ENCODE measurements at places on chromosomes 5 and 9. TPM values are rescaled to one million over a fixed set of nuclear protein-coding genes. Genes with fewer than 3 reads are reported as not detected.

Gene PTGR1
- 37.3 TPM for total RNA-seq

Gene PPP2R2B
- 1.2 TPM for total RNA-seq

Gene C9
- total RNA-seq: 0.43 TPM

Gene FAM151B
- 6.5 TPM for total RNA-seq

Gene SHC3
- 19.2 TPM for total RNA-seq

Gene CDO1
- 4.3 TPM for total RNA-seq

Gene IRX1
- 13.8 TPM for total RNA-seq

DNA sequence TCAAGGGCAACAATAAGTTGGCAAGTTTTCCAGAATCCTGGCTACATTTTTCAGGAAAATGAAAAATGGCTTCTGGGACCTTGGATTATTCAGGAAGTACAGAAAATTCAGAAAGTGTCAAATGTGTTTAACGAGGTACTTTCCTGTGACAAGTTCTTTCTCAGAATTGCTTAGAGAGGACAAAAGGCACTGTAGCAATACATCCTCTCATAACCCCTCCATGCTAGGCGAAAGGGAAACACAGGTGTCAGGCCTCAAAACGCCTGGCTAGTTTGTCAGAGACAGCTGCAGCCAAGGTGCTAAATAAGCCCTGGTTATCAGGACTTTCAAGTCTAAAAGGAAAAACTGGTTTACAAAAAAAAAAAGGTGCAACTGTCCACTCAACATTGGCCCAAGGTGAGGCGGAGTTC, 115.2 kb downstream of the GNAQ start:
- DNase-seq: peak; percentile 20

DNA sequence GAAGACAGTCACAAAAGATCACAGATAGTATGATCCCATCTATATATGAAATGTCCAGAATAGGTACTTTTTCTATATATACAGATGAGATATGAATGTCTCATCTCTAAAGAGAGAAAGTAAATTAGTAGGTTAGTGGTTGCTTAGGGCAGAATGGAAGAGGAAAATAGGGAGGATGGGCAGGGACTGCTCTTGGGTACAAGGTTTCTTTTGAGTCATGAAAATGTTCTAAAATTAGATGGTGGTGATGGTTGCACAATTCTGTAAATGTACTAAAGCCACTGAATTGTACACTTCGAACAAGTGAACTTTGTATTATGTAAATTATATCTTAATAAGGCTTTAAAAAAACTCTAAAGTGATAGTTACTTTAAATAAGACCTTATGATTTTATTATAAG, 59.6 kb upstream of the GRAMD2B start:
- DNase-seq: no peak

- no peak for DNase-seq
Measured at GRCh38 chr5:107604146-107604910, 66.4 kb downstream of the EFNA5 start.

DNA sequence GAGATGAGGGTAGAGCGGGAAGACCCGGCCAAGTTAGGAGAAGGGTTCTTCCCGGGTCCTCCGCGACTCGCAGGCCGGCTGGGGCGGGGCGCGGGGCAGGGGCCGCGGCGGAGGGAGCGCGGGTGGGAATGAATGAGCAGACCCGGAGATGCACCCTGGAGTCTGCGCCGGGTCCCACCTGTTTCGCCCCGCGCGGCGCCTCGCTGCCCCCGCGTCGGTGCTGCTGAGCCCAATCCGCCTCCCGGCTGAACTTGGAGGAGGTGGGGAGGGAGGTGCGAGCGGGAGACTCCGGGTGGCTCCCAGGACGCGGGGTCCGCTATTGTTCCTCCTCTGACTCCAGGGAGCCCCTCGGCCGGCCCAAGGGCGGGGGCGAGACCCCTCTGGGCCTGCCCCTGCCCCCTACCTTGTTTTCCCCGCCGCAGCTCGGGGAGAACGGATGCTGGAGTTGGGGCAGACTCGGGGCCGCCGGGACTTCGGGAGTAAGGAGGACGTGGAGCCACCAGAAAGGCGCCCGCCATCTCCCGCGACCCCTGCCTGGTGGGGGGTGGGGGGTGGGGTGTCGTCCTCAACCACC, 659 bp downstream of the RAI14 start:
- DNase-seq: peak; percentile 24

DNA sequence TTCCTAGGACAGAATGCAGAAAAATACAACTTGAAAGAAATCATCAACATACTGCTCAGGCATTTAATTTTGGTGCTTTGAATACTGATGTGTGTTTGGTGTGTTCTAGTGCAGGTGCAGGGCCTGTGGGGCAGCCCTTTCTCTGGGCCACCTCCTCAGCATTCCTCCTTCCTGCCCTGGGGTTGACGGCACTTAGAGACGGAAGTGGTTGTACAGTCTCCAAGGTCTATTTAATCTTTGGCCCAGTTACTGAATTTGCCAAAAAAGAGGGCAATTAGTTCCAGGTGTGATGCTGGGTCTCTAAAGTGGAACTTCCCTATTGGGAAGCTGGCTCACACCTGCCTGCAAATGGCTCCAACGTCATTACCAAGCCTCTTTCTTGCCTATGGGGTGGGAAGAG, 269.0 kb downstream of the SH3GL2 start:
- DNase-seq: no peak

DNA sequence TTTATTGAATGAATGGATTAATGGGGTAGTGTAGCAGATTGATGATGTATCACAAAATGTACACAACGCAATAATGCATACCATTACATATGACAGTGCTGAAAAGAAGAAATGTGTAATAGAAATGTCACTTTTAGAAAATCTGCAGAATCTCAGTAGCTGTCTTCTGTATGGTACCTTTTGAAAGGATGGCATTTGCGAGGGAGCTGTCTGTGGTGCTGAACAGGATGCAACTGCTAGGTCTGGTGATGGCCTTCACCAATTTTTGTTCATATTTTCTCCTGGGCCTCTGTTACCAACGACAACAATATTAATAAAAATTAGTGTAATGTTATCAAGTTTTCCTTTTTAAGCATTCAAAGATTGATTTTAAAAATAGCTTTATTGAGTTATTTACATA, 36.2 kb upstream of the OTULIN start:
- peak; percentile 44 for DNase-seq

GRCh38 chr5:50958852-50959457, 292.5 kb downstream of the PARP8 start:
- DNase-seq: no peak

DNA sequence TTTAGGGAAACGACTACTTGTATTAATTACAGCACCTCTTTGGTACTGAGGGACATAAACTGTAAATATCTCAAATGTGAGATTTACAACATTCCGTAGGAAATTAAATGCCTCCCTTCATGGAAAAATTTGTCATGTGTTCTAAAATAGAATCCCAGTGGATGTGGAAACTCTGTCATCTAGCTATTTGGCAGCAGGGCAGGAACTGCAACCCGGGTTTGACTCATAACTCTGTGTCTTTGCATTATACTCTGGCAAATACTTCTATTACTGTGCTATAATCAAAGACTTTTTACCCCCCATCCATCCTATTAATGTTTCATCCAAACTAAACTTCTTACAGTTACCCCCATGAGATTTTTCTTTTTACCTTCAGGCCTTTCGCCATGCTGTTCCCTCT, 6.6 kb downstream of the PLPPR1 start:
- DNase-seq: no peak

DNA sequence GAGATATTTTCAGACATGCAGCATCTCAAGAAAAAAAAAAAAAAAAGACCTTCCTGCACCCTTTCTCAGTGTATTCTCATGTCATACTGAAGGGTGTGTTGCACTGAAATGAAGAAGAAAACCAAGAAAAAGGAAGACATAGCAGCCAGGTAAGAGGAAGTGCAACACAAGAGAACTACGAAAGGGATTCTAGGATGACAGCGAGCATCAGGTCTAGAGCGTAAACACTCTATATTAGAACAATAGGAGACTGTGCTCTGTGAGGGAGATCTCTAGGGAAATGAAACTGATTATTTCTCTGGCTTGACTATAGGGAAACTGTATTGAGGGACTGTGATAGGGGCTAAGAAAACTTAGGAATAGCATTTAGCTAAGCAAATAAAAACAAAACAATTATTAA, 30.0 kb downstream of the BTF3 start:
- no peak for DNase-seq

DNA sequence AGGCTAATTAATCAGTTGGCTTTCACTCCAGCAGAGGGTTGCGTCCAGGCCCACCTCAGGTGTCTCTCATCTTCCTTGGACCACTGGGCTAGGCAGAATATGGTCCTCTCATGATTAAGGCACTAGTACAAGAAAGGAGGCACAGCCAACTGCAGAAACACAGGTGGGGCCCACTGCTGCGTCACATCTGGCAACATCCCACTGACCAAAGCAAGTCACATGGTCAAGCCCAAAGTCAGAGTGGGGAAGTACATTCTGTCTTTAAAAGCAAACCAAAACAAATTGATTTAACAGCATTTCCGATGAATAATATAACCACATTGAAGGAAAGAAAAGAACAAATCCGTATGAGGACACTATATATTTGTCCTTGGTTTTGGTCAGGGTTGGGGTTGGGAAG, 28.0 kb upstream of the UBTD2 start:
- DNase-seq: no peak

DNA sequence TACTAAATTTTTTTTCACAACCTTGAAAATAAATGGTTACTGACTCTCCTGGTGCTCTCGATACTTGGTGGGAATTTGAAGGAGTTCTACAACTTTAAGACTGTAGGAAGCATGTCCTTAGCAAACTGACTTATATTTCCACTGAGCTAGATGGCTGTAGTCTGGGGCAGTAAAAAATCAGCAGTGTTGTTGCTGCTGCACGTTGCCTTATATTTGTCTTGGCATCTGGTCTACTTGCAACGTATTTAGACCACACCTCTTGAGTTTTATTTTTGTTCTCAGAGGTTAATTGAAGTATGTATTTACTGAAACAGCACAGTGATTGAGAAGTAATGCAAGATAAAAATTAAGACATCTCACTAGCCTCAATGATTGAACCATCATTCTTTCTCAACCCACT, 76.3 kb downstream of the ERMP1 start:
- DNase-seq: no peak

Measured in lung (tissue), 17 donors.